ENCODE measurements at places on chromosomes 12 and 14.

DNA sequence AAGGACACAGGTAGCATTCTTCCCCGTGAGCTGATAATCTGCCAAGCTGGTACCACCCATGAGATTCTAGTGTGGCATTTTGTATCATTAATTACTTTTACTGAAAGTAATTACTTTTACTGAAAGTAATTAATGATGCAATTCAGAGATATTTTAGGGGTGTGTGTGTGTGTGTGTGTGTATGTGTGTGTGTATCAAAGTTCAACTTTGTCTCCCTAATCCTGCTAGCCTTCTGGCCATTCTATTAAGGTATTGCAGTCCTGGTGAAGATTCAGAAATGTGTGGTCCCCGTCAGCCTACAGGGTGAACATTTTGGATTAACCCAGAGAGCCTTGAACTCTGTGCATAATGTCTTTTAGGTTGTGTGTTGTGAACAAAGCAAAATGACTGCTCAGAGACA lies 310.8 kb downstream of the ZFP36L1 start:
- DNase-seq = no peak

- DNase-seq = no peak
Measured at GRCh38 chr12:18797604-18798003, 59.7 kb downstream of the CAPZA3 start.

GRCh38 chr12:101799774-101800173 lies 31.0 kb downstream of the GNPTAB start:
- DNase-seq = no peak

GRCh38 chr14:33587791-33588190 lies 363.1 kb downstream of the EGLN3 start:
- no peak for DNase-seq

- DNase-seq = no peak
Measured at GRCh38 chr14:44756554-44756953, 205.2 kb downstream of the KLHL28 start.

DNA sequence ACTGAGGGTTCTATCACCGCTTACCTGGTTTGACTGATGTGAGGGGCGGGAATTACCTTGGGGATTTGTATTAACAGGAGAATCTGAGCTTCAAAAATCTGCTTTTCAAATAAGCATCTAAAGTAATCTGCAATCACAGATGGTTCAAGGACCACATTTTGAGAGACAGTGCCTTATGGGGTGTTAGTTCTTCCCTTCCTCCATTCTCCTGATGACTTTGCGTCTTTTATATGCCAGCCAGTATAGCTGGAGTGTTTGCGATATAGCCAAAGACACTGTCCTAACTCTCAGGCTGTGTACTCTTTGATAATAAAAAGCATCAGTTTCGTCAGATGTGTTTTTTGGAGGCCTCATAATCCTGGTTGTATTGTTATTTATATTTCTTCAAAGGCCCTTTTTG lies 39.5 kb downstream of the PPHLN1 start:
- DNase-seq = no peak

DNA sequence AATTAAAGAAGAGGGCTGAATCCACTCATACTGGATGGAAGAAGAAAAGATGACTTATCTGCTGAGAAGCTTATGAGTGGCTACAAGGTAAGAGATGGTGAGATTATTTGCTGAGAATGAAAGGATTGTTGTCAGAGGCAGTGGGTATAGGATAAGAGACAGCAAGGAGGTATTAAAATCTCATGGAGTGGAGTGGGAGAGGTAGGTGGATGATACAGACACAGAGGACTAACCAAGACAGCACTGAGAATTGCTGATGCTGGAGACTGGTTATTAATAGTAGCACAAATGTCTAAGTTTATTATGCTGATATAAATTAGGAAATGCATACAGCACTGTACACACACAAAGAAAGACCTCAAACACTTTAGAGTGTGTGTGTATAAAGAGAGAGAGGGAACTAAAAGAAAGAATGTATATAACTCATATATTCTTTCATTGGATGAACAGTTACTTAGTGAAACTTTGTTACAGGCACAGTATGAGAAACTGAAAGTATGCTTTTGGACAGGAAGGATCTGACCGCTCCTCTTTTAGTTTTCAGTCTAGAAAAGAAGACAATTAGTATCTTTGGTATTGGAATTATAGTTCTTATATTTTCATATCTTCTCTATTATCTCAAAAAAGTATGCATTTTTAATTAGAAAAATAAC lies 543.1 kb downstream of the LRFN5 start:
- DNase-seq = no peak

DNA sequence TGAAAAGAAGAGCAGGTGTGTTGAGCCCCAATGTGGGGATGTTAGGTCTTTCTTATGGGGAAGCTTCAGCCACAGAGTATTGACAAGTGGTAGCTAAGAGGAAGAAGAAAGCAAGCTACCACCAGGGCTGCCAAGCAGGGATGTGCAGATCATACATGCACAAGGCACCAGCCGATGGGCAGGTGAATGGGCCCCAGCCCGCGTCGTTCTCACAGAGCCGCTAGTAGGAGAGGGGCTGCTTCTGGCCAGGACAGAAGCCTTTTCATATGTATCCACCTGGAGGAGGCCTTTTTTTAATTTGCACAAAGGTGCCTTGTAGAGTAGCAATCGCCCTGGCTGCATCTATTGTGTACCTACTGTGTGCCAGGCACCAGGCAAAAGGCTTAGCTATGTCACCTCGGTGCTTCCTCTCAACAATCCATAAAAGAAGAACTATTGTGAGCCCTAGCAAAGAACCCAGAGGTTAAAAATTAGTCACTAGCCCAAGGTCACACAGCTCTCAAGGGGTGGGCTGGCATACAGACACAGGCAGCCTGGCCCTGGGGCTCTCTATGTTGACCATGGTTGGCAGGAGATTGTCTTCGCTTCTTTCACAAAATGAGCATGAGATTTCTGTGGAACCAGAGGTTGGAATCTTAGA lies 8.2 kb downstream of the NUAK1 start:
- no peak for DNase-seq

DNA sequence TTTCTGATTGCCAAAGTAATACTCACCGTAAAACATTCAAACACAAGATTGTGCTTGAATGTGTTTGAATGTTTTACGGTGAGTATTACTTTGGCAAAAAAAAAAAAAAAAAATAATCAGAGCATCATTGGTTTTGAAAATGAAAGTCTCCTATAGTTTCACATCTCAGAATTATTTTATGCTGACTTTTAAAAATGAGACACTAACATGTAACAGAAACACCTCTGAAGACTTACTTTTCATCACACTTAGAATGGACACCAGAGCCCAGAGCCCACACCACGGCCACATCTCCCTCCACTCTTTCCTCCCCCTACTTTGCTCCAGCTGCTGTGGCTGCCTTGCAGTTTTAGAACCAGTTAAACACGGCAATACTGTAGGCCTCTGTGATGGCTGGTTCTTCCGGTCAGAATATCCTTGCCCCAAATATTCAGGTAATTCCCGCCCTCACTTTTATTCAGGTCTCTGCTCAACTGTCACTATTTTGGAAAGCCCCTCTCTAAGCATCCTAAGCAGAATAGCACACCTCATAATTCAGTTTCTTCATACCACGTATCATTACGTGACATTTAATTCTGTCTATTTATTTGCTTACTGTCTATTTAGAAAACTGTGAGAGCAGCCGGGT lies 138.9 kb upstream of the MAX start:
- DNase-seq = no peak
